ENCODE measurements at places on chromosomes 13 and 19.

DNA sequence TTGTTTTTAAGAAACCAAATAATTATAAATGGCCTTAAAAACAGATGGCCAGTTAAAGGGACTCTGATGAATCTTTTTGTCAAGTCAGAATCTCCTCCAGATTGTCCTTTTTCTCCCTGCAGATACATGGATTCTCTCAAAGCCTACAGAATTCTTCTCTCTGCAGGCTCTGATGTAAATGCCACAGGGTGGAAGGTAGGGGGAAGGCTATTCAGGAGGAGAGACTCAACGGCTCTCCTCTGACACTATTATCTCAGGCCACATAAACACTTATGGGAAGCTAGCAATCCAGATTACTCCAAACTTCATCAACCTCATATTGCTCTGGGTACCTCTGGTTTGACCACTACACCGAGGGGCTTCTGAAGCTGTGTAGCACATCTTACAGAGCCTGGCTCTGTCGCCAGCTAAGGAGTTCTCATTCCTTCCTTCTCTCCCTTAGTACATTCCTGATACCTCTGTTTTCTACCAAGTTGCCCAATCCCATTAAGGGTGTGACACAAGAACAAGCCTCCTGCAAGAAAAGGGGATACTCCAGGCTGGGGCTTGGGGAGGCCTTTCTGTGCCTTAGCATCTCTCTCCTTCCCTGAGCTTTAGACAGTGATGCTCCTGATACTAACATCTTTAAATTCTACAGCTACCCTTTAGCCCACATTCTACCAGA, 14.9 kb downstream of the LCP1 start:
- no peak for DNase-seq

DNA sequence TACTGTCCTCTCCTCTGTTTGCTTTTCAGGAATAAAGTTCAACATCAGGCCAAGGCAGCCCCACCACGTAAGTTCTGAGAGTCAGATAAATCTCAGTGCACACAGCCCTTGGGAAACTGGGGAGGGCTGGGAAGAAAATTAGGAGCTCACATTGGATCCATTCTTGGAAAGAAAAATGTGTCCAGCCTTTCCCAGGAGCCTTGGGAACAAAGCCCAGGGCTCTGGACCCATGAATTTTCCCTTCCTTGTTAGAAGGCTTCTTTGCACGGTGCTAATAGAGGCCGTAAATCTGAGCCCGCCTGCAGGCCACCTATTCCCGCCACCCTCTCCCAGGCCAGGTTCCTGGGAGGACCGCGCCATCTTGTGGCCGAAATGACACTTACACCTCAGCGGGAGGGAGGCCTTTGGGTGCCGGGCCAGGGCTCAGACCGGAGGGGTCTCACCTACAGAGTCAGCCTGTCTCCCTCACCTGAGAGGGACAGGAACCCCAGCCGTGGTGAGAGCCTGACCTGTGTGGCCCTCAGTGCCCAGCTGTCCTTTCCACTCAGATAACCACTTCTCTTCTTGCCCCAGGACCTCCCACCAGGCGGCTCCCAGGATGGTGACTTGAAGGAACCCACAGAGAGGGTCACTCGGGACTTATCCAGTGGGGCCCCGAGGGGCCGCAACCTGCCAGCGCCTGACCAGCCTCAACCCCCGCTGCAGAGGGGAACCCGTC, 25.1 kb upstream of the KCTD15 start:
- DNase-seq, result peak; percentile 16

GRCh38 chr13:29859971-29860370, 9.6 kb upstream of the UBL3 start:
- no peak for DNase-seq

DNA sequence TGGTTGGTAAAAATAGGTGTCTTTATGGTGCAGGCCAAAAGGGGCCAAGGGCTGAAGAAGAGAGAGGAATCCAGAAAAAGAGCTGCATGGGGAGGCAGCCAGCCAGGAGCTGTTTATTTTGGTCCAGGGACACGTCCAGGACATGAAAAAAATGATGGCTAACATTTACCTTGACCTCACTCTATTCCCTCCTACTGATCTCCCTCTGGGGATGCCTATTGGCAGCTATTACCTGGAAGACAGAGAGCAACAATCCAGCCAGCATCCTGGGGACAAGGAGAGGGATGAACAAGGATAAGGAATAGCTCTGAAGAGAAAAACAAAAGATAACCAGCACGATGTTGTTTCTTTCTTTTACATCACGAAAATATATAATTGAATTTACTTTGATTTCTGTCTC, 1599.6 kb downstream of the SLITRK5 start:
- DNase-seq, result no peak

DNA sequence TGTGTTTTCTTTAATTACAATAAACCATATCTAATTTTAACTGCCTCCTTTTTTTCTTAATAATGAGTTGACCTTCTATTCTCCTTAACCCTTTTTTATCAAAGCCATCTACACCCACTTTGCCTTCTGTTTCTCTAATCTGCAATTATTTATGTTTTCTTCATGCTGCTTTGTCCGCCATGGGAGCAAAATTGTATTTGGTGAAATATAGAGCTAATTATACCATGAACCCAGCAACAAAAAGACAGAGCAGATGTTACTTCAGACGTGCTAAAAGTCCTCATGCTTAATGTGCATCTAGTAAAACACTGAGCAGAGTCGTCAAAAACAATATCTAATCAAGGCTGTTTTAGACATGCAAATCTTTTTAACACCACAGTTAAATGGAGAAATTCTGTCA, 264.7 kb downstream of the DACH1 start:
- DNase-seq, result peak; percentile 62

DNA sequence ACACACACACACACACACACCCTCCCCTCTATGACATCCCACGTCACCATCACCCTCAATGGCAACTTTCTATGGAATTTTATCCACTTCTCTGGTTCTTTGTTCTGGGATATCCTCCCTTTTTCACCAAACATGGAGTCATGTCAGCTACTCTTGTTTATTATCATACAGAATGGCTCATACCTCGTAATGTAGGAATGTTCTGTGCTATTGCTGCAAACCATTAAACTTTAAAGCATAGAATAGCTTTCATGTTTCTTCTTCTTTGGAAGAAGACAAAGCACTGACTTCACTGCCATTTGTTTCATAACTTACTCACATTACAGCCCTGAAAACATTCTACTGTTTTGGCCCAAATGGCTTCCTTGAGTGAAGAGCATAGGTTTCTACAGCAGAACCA, 163.4 kb downstream of the FOXO1 start:
- no peak for DNase-seq

DNA sequence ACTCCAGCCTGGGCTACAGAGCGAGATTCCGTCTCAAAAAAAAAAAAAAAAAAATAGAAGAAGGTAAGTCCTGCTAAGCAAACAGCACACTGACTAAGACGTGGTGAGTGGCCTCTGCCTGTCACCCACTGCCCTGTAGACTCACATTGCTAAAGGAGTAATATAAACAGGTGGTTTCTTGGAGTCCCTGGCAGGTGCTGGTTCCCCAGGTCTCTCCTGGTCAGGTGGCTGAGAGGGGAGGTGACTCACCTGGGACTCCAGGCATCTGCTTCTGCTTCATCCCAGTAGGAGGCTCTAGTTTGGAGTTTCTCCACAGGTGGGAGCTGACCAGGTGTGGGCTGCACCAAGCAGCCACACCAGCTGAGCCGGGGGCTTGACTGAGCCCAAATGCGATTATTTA, at the start of gene OR10H1:
Gene OR10H1, minus strand, starts transcription at position 359 of the 400 bp plus-strand sequence. CDS start 7,627 bp downstream, outside the sequence.
- no peak for DNase-seq

DNA sequence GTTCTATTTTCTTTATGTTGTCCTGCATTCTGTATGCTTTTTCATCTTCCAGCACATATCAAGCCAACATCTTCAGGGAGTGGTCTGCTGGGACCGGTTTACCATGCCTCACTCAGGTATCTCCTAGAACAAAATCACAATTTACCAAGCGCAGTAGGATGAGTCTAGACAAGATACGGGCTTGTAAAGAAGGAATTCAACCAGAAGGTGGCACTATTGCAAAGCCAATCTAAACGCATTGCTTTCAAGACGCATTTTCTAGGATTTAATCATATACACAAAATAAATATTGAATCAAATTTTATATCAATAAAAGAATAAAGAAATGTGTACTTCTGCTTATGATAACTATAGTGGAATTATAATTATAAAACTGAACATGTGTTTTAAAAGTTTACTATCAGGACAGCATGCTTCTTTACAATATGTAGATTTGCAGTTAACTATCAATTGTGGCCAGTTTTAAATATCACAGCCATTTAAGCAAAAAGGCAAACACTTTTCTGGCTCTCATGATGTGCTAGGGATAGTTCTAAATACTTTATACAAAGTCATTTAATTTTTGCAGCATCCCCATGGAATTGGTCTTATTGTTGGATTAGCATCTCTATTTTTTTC, 16.1 kb upstream of the TPP2 start:
- peak; percentile 30 for DNase-seq

DNA sequence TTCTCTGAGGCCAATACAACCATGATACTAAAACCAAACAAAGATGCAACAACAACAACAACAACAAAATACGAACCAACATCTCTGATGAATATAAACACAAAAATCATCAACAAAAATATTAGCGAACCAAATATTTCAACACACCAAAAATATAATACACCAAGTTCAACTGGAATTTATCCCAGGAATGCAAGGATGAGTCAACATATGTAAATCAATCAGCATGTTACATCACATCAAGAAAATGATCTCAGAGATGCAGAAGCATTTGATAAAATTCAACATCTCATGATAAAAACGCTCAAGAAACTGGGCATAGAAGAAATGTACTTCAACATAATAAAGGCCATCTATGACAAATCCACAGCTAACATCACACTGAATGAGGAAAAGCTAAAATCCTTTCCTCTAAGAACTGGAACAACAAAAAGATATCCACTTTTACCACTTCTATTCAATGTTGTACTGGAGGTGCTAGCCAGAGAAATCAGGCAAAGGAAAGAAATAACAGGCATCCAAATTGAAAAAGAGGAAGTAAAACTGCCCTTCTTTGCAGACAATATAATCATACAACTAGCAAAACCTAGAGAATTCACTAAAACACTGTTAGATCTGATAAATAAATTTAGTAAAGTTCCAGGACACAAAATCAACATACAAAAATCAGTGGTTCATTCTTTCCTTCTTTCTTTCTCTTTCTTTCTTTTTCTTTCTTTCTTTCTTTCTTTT, 2448.7 kb upstream of the PCDH20 start:
- no peak for DNase-seq

DNA sequence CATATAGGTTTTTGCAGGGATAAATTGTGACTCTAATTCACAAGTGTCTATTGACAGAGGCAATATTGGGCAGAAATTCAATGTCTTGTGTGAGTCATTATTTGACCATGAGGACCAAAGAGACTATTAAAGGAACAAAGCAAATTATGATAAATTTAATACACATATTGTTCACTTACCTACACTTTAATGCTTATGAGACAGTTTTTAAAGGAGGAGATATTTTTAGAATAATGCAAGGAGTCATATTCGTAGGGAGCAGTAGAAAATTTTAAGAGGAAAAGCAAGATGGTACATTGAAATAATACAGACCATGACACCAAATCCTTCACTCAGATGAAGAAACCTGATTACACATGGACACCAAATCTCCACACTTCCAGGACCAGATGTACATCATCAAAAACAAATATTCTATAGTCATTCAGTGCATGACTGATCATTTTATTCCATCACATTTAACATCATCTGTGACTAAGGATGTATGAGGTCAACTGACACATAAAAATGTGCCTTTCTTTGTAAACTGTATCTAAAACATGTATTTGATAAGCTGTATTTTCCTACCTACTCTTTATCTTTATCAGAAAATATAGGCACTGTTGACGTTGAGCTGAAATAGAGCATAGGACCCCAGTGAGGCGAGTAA, 4.2 kb upstream of the OR7A17 start:
- DNase-seq, result no peak

DNA sequence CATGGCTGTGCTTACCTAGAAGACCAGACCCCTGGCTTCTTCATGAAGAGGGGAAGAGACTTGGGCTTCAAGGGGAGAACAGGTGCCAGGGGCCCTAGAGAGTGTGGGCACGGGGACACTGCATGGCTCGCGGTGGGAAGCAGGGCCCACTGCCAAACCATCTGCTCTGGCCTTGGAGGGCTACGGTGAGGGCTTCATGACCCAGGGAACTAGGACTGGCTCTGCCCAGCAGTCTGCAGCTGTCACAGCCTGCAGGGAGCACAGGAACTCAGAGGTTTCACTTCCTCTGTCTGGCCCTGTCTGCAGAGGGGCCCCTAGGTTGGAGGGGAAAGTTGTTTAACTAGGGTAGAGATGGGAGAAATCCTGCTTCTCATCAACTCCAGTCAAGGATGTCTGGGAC, 4.3 kb downstream of the ERCC1 start:
- no peak for DNase-seq

- DNase-seq, result no peak
Observed at GRCh38 chr13:57558051-57558467, 73.5 kb upstream of the PCDH17 start.

- no peak for DNase-seq
Observed at GRCh38 chr13:48000559-48001113, 437 bp downstream of the SUCLA2 start.

All from NCI-H1436 treated with DMSO at 0.1 percent for 48 hours (cell line).